LHCN-M2 (cell line): ENCODE measurements at places on chromosomes 7 and 10.

GRCh38 chr7:132590162-132590561 lies 13.9 kb upstream of the PLXNA4 start:
- no peak for DNase-seq

DNA sequence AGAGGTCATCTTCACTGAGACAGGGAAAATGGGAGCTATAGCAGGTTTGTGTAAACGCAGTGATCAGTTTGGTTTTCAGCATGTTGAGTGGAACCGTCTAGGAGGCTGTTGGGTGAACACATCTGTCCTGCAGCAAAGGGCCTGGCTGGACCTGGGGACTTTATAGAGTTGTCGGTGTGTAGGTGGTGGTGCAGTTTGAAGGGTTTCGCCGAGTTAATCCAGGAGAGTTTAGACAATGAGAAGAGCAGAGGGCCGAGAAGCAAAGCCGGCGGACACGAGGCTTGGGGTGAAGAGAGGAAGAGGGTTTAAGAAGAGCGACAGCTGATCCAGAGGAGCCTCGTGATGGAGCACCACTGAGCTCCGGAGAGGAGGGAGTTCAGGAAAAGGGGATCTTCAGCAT lies 39.1 kb downstream of the IL15RA start:
- DNase-seq, result no peak

DNA sequence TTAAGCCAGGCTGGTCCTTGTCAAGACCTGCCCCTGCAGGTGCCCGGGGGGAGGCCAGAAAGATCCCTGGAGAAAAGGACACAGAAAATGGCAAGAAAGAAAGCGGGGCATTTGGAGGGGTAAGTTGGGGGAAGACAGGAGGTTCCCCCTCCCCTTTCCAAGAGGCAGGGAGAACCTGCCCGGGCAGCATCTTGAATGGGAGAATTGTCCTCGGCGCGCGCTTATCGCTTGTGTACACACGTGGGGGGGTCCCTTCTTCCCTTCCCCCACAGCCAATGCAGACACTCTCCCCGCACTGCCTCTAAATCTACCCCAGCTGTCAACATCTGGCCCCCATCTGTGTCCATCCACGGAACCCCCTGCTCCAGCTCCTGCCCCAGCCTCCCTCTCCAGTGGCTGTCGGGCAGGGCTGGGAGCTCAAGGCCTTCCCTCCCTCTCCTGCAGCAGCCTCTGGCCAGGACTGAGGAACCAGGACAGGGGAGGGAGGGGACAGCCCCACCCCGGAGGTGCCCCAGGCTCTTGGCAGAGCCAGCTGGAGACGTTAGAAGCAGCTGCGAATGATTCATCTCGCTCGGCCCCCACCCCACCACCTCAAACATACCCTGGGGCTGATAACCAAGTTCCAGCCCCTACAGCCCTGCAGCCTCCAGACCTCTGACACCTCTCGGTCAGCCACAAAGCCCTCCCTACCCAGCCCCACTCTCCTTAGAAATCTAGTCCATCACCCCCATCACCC lies 25.3 kb downstream of the EPHB4 start:
- peak; percentile 96 for DNase-seq

DNA sequence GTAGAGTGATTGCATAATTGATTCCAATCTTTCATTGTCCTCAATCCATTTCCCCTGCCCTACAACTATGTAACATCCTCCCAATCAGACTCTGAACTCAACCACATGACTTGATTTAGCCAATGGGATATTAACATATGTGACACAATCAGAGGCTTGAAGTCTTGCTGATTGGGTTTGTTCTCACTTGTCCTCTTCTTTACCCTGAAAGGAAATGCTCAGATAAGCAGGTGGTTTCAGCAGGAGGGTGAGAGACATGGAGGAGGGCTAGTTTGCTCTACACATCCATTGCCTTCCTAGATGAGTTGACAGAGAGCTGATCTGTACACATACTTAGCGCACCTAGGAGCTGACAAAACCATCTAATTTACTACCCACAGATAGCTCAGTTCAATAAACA lies 669.4 kb downstream of the NRG3 start:
- no peak for DNase-seq

- DNase-seq, result no peak
These were observed 129.0 kb downstream of the HERPUD2 start for GRCh38 chr7:35565927-35566326.
